Tibial nerve (tissue), 4 donors: ENCODE measurements at places on chromosomes 16 and 17. TPM values are rescaled to one million over a fixed set of nuclear protein-coding genes. Genes with fewer than 3 reads are reported as not detected.

SEC14L1 gene
- 63.1 TPM for total RNA-seq

C17orf78 gene
- not detected for total RNA-seq

TANC2 gene
- total RNA-seq: 36.1 TPM

CPNE7 gene
- not detected for total RNA-seq

ADORA2B gene
- 0.59 TPM for total RNA-seq

C16orf89 gene
- 39.0 TPM for total RNA-seq

MT1H gene
- 2.4 TPM for total RNA-seq

TERB1 gene
- not detected for total RNA-seq

G6PC1 gene
- total RNA-seq: not detected

SERPINF2 gene
- total RNA-seq: 6.1 TPM

TP53TG3B gene
- total RNA-seq: not detected

SYT17 gene
- total RNA-seq: 8.1 TPM

TIGD7 gene
- total RNA-seq: 8.3 TPM

KIF2B gene
- total RNA-seq: not detected

GNG13 gene
- total RNA-seq: not detected

ITPRIPL2 gene
- 68.7 TPM for total RNA-seq

KRTAP1-1 gene
- not detected for total RNA-seq

AURKB gene
- total RNA-seq: 45.8 TPM

ACSM3 gene
- 1.3 TPM for total RNA-seq

P2RX5 gene
- total RNA-seq: not detected

HSPB9 gene
- total RNA-seq: not detected

HSD17B2 gene
- not detected for total RNA-seq

ASPA gene
- 19.2 TPM for total RNA-seq

KIF22 gene
- total RNA-seq: 42.8 TPM

DOC2A gene
- total RNA-seq: 2.5 TPM

RPUSD1 gene
- 18.3 TPM for total RNA-seq

ARHGAP44 gene
- total RNA-seq: 1.6 TPM

ITGAD gene
- 0.22 TPM for total RNA-seq

GAST gene
- total RNA-seq: not detected

CSNK2A2 gene
- 38.2 TPM for total RNA-seq

ASPSCR1 gene
- 53.3 TPM for total RNA-seq

IGSF6 gene
- 3.3 TPM for total RNA-seq

CCL14 gene
- total RNA-seq: 20.5 TPM

TBX6 gene
- 0.84 TPM for total RNA-seq

TMC8 gene
- total RNA-seq: 5.2 TPM

TNFRSF13B gene
- total RNA-seq: not detected

SPNS2 gene
- total RNA-seq: 5.4 TPM

CDK5R1 gene
- total RNA-seq: 1.5 TPM

EVI2B gene
- total RNA-seq: 9.9 TPM

MEOX1 gene
- 5.5 TPM for total RNA-seq

CCL23 gene
- total RNA-seq: 25.1 TPM

USP31 gene
- total RNA-seq: 9.2 TPM

HOXB7 gene
- 2.2 TPM for total RNA-seq

RNF43 gene
- total RNA-seq: 0.42 TPM

UTP4 gene
- total RNA-seq: 28.6 TPM

KRT28 gene
- not detected for total RNA-seq
